ENCODE measurements at places on chromosomes 4 and X. TPM values are rescaled to one million over a fixed set of nuclear protein-coding genes. Genes with fewer than 3 reads are reported as not detected.

Gene ZNF185
- not detected for total RNA-seq

Gene PPARGC1A
- total RNA-seq: not detected

Gene STS
- total RNA-seq: 0.95 TPM

DNA sequence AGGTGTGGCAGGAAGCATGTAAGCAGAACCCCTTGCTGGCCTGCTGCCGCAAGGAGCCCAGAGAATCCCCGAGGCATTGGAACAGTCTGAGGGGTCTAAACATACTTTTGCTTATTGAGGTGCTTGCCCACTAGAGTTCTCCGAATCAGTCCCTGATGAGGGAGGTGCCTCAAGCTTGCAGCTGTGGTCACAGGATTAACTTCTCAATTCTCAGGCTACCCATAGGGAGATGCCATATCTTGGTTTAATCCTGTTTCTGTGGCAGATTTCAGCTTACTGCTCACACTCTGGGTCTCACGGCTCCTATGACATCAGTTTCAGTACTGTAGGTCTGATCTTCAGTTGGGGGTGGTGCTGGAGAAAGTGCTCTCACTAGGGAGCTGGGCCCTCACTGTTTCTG is 39.9 kb downstream of the CCNG2 start:
- no peak for DNase-seq

Gene PNMA5
- not detected for total RNA-seq

Gene OTUD6A
- not detected for total RNA-seq

Gene RAI2
- not detected for total RNA-seq
